GOT3 (cell line): ENCODE measurements at places on chromosomes 12 and 14.

DNA sequence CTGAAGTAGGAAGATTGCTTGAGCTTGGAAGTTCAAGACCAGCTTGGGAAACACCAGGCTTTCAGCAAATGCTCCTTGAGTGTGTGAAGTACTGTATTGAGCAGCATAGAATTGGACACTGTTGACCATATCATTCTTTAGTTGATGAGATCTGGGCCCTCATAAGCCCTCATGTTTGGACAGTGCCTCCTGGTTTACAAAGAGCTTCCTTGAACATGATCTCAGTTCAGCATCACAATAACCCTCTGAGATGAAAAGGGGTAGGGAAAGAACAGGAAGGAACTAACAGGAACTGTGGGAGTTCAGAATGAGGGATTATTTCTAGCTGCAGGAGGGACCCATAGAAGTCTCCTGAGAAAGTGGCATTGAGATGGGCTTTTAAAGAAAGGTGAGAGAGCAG lies 153.2 kb downstream of the C12orf75 start:
- DNase-seq = no peak

- DNase-seq = no peak
These were observed 42.0 kb upstream of the NUDT4 start for GRCh38 chr12:93335603-93336162.

DNA sequence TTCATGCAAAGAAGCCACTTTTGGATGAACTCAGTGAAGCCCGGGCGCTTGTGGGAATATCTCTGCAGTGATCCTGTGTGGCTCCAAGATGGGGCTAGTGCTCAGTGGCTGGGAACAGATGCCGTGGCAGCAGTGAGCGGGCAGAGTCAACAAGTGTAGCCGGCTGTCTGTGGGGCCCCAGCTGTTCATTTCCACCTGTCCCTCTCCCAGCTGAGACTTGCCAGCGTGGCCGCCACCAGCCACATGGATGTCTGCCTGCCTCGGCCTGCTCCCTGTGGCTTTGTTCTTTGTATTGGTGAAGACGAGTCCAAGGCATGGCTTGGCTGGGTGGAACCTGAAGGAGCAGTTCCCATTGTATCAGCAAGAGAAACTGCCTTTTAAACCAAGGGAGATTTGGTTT lies 77.3 kb downstream of the NOS1 start:
- DNase-seq = no peak

DNA sequence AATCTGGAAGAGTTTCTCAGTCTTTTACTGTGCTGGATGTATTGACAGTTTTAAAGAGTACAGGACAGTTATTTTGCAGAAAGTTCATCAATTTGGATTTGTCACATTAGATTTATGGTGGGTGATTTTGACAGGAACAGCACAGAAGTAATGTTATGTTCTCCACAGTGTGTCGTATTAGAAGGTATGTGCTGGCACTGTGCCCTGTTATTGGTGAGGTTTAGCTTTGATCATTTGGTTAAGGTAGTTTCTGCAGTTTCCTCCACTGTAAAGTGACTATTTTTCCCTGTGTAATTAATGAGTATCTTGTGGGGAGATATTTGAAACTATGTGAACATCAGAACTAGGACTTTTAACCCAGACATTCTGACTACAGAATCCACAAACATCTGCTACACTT lies 308.5 kb upstream of the TBX3 start:
- DNase-seq = no peak

DNA sequence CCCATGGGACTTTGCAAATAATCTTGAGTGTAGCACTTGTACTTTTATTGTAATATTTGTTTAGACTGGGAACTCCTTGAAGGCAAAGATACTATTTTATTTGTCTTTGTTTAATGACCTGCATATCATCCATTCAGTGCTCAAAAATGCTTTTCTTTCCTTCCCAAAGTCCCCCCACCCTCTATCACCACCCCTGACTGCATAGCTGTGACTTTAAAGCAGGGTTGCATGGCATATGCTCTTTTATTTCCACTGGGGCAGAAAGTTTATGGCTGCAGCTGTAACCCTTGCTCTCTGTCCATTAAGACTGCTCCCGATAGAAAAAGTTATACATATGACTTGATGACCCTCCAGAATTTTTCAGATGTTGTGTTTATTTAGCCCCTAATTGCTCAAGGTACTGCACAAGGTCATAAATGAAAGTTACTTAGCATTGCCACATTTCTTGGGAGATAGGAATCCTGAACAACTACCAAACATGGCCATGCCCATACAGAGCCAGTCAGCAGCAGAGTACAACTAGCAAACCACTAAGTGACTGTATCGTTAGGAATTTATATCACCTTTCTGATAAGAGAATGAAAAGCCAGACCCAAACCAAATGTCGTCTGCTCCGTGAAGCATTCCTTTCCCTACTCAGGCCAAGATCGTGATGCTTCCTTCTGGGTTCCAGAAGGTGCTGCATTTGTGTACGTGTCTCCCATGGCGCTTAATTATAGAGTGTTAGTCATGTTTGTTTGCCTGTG lies 114.3 kb downstream of the DIP2B start:
- DNase-seq = no peak

DNA sequence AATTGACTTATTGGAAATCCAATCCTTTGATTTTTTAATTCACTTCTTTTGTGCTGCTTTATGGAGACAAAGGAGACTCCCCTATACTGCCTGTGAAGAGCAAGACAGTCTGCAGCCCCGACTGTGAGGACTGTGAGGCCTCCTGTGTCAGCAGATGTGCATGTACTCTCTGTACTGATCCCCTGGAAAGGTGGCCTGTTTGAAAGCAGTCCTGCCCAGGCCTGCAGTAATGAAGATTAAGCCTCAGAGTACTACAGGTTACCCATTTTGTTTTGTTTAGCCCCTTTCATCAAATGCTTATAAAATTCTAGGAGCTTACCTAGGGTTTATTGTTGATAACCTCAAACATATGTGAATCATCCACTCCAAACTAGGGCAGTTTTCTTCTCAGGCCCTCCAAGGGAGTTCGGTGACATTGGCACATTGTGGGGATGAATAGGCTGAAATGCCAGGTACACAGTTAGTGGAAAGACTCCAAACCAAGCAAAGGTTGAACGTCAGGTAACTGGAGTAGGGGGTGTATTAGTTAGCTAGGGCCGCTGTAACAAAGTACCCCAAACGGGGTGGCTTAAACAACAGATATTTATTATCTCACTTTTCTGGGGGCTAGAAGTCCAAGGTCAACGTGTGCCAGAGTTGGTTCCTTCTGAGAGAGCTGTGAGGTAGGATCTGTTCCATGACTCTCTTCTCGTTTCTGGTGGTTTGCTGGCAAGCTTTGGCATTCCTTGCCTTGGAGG lies 208.7 kb upstream of the BCL2L14 start:
- no peak for DNase-seq

GRCh38 chr12:59517522-59517921 lies 78.3 kb upstream of the SLC16A7 start:
- DNase-seq = no peak

DNA sequence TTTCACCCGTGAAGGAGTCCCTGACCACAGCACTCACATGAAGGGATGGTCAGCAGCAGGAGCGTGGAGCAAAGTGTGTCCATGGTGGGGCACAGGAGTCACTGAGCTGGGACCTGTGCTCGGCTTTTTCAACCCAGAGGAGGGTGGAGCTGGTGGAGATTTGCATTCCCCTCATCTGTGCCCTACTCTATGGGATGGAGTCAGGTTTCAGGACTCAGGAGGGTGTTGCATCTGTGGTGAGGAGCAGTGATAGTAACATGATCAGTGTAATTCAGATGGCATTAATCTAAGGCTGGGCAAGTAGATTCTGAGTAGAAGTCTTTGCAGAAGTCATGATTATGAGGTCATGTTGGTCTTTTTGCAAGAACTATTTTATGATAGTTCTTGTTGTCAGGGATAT lies 511.9 kb downstream of the TMEM121 start:
- DNase-seq = no peak

- DNase-seq = no peak
These were observed 292.3 kb downstream of the TMEM121 start for GRCh38 chr14:105818712-105819005.

- DNase-seq = no peak
These were observed 9.8 kb downstream of the CTDSP2 start for GRCh38 chr12:57836442-57837375.

DNA sequence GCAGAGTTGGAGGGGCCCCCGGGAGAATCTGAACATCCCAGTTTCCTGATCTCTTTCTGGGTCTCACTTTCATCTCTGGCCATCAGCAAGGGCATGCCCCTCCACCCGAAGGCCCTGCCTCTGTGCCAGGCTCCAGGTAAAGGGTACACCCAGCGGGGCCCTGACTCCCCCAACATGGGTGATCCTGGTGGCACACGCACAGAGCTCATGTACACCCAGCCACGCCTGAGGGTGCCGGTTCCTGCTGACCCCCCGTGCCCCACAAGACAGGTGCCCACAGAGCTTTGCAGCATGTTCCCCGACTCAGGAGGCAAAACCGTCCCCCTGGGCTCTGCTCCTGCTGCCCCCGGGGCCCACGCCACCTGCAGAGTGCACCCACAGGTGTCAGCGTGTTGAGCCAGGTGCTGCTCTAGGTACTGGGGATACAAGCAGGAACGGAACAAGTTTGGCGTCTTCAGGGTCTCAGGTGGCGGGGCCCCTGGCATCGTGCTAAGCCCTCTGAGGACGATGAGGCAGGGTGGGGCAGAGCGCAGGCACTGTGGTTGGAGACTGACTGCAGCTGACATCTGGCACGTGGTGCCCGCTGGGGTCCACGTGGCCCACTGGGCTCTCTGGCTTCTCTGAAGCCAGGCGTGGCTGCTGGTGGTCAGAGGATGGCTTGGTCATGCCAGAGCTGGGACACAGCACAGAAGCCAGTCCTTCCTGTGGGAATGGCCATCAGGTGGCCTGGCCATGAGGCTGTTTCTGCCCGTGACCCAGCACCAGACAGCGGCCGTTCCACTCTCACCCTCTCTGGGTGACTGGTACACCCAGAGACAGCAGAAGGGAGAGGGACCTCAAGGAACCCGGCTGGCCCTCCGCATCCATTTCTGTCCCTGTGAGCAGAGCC lies 13.8 kb downstream of the BAG5 start:
- no peak for DNase-seq

DNA sequence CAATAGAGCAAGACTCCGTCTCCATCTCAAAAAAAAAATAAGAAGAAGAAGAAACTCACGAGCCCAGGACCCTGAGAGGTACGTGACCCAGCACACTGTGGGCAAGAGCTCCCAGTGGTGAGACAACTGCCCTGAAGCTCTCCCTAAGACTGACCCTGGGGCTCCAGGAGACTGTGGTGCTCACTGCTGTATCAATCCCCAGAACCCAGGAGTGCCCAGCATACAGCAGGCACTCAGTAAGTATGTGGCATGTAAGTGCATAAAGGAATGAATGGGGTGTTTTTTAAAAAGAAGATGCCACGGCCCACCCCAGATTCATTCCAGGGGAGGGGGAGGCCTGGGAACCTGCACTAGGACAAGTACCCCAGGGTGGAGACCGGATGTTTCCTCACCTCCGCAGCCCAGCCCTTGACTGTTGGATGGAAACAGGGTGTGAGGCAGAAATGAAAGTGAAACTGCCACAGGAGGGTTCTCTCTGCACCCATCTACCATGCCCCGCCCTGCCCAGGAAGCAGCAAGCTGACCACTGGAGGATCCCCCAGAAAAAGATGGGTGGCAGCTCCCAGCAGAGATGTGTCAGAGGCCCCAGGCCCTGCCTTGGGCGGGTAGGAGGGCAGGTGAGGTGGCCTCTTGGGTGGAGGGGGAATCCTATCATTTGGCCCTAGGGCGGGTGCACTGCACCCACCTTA lies 12.2 kb downstream of the ITPK1 start:
- DNase-seq = no peak

- DNase-seq = no peak
These were observed 111.2 kb downstream of the MYRFL start for GRCh38 chr12:69936214-69936731.

GRCh38 chr12:2960996-2961616 lies 1.9 kb downstream of the TEAD4 start:
- no peak for DNase-seq

- DNase-seq = no peak
These were observed 12.9 kb upstream of the SERPINA4 start for GRCh38 chr14:94548131-94548998.

DNA sequence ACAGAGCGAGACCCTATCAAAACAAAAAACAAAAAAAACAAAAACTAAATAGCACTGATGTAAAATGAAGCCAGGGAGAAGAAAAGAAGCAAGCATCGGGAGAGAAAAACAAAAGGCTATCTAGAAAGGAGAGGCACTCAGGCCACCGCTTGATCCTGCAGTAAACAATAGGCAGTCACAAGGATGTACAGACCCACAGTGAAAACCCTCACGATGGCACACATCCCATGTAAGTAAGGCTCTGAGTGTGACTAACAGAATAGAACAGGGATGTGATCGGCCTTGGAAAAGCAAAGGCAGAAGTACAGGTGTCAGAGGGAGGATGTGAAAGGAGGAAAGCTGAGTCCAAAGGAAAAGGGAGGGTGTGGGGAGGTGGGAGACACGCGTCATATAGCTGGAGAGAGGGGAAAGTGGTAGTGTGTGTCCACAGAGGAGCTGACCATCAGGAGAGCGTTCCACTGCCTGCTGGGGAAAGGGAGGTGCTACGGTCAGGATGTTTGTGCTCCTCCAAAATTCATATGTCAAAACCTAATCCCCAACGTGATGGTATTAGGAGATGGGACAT lies 31.5 kb downstream of the CAMKK2 start:
- no peak for DNase-seq

GRCh38 chr14:78135450-78135891 lies 34.7 kb upstream of the NRXN3 start:
- DNase-seq = no peak

DNA sequence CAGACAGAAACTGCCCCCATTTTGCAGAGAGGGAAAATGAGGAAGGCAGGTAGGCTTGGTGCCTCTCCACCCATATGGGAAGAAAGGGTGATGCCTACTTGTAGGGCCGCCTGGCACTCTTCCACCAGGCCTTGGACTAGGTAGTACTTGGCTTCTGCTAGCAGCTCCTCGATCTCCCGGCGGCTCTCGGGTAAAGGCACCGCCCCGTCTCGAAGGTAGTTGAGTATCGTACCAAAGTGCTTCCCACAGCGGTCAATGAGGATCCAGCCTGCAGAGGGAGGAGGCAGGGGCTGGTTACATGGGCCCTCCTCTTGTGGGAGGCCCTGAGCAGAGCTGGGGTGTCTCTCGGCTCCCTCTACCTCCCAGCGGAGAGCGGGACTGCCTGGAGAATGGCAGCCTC lies 16.6 kb downstream of the KCTD10 start:
- no peak for DNase-seq

DNA sequence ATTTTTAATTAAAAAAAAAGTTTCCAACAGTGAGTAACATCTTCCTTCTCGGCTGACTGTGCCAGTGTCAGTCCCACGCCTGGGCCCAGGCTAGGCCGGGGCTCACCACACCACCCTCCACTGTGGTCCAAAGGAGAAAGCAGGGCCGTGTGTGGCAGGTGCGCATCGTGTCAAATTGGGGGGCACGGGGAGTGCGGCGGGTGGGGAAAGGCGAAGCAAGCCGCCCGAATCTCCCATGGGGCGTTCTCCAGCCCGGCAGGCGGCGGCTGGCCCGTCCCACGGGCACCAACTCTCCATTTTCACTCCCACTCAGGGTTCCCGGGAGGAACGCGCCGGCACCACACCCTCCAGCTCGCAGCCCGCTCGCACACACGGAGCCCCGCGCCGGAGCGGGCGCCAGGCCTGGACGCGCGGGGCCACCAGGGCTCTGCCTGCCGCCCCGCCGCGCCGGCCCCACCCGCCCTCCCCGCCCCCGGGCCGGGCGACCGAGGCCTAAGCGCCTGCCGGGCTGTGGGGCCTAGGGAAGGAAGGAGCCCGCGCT lies 604 bp downstream of the EEA1 start:
- no peak for DNase-seq

- DNase-seq = no peak
These were observed 34.8 kb downstream of the DLK1 start for GRCh38 chr14:100761481-100761880.

- DNase-seq = no peak
These were observed 8.4 kb downstream of the AHNAK2 start for GRCh38 chr14:104969741-104970230.

- no peak for DNase-seq
These were observed 6.5 kb downstream of the TMBIM4 start for GRCh38 chr12:66163289-66163688.
